ENCODE measurements at places on chromosomes 3 and 15.

GRCh38 chr3:66480666-66481065 is 20.2 kb downstream of the LRIG1 start:
- DNase-seq = no peak

DNA sequence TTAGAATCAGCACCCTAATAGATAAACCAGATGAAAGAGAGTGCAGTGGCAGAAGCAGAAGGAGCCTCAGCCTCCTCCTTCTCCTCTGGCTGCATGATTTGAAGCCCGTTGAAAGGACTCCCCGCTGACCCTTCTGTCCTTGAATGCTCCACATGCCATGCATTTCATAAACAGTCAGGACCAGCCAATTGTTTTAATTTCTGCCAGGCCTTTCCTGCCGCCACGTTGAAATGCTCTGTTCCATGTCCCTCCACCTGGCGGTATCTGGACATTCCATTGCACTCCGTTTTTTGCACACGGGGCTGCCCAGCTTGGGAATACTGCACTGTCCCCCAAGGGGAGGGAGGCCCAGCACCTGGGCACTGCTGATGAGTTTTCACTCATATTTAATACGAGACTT is 35.2 kb upstream of the GLCE start:
- DNase-seq = no peak

DNA sequence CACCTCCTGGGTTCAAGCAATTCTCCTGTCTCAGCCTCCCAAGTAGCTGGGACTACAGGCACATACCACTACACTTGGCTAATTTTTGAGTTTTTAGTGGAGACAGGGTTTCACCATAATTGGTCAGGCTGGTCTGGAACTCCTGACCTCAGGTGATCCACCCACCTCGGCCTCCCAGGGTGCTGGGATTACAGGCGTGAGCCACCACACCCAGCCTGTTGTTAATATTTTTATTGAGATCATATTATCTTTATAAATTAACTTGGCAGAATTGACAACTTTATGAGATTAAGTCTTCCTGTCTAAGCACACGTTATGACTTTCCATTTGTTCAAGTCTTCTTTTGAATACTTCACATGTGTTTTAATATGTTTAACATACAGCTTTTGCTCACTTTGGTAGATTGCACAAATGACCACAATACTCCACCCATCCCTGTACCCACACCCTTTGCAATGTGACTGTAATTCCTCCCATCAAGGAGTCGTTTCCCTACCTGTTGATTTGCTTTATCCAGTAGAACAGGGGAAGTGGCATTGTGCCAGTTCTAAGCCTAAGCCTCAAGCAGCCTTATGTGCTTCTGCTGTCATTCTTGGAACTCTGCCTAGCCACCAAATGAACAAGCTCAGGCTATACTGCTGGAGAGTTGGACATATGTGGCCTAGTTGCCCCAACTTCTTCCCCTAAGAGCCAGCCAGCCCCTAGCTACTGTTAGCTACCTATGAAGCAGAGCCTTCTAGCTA is 8.2 kb downstream of the XYLB start:
- no peak for DNase-seq

DNA sequence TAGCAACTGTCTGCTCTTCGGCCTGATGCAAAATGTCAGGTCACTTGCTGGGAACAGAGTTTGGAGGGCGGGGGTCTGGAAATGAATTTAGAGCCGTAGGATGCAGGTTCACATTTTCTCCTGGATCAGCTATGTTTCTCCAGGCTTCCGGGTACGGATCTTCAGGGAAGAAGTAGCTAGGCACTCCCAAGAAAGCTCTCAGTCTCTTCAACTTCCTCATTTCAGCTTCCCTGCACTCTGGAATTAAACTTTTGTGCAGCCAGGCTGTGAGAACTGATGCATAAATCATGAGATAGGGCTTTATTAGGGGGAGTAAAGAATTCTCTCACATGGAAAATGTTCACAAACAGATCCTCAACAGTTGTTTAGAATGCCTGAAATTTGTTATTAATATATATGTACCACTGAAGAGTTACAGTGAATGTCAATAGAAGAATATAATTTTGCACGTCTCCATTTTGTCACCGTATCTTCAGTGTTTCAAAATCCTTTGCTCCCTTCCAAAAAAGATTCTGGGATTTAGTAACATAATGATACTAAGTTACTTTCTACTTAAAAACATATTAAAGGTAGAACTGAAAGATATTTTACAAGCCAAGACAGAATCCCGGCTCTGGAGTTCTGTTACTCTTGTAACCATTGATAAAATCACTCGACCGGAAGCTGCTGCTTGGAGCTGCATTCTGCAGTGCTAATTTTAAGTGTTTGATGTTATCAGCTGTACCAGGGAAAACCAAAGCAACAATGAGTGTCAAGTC is 178.5 kb upstream of the P2RY1 start:
- DNase-seq = no peak

DNA sequence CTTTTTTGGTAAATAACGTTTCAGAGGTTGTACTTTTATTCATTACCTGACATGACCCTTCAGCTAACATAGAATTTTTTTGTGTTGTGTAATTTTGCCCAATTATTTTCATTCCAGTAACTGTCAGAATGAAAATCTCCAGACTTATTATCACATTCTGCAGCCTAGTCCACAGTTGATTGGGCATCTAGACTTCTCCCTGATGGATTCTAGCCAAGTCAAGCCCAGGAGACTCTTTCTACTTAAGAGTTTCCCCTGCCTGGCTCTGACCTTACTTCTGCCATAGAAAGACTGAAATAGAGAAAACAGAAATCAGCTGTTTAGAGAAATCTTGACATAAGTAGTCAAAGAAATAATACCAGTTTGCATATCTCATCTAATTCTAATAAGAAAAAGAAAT is 82.9 kb upstream of the CDAN1 start:
- DNase-seq = no peak

GRCh38 chr3:90136456-90137191 is 1029.2 kb downstream of the EPHA3 start:
- DNase-seq = no peak

DNA sequence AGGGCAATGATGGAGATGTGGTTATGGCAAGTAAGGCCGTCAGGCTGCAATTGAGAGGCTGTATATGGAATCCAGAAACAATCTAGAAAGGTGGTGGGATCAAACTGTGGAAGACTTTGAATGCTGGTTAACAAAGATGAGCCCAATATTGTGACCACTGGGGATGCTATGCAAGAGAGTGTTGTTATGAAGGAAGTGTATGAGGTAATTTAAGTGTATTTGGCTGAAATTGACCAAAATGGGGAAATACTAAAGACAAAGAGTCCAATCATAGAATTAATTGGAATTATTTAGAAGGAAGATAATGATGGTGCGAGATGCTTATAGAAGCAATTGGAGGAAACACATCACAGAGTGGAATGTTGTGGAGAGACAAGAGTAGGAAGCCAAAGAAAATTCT is 24.5 kb downstream of the BTLA start:
- no peak for DNase-seq

DNA sequence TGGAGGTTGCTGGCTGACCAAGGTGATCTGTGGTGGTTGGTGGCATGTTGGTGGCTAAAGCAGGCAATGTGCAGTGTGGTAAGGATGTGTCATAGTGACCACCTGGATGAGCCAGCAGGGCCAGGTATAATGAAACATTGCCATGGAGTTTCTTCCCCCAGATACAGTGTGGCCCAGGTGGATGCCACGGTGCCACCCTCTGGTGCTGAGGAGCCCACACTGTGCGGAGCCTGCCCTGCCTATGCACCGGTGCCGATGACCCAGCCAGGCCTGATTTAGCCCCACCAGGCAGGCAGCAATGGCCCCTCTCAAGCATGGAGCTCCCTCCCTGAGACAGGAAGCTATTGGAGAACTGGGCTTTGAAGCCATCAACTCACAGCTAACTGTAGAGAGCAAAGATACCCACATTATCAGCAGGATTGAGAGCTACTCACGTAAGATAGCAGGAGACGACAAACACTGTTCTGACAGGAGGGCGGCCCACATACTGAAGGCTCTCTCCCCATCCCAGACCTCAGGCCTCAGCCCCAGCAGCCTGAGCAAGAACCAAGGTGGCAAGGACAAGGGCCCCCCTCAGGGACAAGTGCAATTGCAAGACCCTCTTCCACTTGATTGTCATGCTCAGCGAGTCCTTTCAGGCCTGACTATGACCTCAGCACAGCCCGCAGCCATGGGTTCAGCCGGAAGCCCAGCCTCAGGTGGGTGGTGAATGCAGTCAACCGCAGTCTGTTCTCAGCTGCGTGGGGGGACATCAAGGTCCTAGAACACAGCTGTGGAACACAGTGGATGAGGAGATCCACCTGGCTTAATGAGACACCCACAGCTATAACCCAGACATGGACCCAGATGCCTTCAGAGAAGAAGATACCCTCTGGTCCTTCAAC is 82.8 kb upstream of the CDV3 start:
- peak; percentile 19 for DNase-seq

DNA sequence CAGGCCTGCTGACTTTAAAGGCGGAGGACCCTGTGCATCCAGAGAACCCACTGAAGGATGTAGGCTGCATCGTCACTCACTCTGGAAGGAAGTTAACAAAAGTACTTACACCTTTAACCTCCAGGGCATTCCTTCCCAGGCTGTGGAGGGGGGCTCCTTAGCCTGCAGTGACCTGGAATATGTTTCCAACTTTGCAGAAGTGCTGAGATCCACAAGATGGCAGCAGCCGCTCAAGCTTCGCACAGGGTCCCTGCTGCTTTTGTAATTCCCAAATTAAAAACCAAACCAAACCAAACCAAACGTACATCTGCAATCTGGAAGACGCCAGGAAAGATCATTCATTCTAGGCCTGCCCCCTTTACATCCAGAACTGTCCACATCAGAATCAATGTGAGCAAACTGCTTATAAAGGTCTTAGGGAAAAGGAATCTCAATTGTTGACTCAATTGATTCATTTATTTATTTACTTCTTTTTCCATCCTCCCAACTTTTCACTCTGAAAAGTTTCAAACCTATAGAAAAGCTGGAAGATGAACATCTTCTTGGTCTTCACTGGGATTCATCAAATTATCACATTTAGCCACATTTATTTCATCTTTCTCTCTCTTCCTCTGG is 70.5 kb upstream of the KLHL25 start:
- no peak for DNase-seq

- DNase-seq = no peak
Measured at GRCh38 chr15:65916664-65917406, 47.5 kb downstream of the RAB11A start.

GRCh38 chr3:124599147-124599765 is 131.0 kb upstream of the UMPS start:
- DNase-seq = no peak

- DNase-seq = no peak
Measured at GRCh38 chr3:196327405-196327804, 9.4 kb upstream of the DYNLT2B start.

DNA sequence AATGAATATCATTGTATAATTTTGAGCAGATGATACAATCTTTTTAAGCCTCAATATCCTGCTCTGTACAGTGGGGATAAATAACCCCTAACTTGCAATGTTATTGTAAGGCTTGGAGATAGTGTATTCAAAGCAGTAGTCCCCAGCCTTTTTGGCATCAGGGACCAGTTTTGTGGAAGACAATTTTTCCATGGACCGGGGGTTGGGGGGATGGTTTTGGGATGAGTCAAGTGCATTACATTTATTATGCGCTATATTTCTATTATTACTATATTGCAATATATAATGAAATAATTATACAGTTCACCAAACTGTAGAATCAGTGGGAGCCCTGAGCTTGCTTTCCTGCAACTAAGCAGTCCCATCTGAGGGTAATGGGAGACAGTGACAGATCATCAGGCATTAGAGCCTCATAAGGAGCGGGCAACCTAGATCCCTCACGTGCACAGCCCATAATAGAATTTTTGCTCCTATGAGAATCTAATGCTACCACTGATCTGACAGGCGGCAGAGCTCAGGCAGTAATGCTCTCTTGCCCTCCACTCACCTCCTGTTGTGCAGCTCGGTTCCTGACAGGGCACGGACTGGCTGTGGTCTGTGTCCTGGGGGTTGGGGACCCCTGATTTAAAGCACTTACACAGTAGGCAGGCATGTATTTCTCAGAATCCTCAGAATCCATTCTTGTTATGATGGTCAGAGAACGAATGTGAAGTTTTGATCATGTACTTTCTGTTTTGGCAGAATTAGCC is 102.2 kb downstream of the PTPRG start:
- no peak for DNase-seq

DNA sequence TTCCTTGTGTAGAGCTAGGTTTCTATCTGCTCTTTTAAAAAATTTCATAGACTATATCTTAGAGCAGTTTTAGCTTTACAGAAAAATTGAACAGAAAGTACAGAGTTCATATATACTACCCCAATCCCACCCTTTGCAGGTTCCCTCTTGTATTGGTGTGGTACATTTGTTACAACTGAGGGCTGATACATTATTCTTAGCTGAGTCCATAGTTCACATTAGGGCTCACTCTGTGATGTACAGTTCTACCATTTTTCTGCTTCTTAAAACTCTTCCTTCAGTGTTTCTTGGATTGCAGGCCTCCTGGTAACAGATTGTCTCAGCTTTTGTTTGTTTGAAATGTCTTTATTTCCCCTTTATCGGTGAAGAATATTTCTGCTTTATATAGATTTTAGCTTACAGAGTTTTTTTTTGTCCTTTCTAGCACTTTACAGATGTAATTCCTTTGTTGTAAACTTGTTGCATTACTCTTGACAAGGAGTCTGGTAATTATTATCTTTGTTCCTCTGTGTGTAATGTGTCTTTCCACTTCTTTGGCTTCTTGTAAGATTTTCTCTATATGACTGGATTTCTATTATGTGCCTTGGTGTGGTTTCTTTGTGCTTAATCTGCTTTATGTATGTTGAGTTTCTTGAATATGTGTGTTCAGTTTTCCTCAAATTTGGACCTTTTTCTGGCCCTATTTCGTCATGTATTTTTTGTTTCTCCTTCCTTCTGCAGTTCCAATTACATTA is 25.3 kb downstream of the MEF2A start:
- no peak for DNase-seq

GRCh38 chr15:42544853-42545629 is 3.6 kb downstream of the LRRC57 start:
- DNase-seq = no peak

DNA sequence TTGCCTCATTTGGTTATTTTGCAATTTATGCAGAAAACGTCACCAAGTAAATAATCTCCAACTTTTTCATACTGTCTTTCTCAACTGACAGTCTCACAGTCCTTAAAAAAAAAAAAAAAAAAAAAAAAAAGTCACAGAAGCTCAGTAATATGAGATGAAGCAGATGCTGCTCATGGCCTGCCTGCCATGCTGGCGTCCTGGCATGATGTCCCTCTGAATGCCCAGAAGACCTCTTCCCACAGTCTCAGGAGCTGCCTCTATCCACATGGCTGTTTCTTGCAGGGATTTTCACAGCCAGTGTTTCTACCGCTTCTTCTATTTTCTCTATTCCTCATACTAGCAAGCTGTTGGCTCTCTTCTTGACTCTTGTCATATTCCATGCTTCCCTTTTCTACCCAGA is 87.7 kb downstream of the TGFBR2 start:
- no peak for DNase-seq

- no peak for DNase-seq
Measured at GRCh38 chr15:56272454-56272853, 28.8 kb upstream of the RFX7 start.

GRCh38 chr3:12230406-12230805 is 58.5 kb upstream of the PPARG start:
- DNase-seq = no peak

- no peak for DNase-seq
Measured at GRCh38 chr3:63857311-63857710, 6.3 kb downstream of the THOC7 start.
